ENCODE measurements at places on chromosomes 2 and 18.

DNA sequence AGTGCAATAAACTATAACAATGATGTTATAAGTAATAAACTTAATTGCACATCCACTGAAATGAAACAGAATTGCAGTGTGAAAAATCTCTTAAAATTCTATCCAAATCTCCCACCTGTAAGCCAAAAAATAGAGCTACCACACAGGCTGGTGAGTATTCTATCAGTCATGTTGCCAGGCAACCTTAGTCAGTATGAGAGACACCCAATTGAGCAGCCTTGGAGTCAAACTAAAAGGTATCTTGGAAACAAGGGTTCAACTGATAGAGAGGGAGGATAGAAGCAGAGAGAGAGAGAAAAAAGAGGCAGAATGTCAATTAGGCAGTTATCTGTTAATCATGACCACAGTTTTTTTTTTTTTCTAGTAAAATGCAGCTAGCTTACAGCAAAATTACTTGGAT lies 45.8 kb downstream of the GALNT13 start:
- DNase-seq = no peak

DNA sequence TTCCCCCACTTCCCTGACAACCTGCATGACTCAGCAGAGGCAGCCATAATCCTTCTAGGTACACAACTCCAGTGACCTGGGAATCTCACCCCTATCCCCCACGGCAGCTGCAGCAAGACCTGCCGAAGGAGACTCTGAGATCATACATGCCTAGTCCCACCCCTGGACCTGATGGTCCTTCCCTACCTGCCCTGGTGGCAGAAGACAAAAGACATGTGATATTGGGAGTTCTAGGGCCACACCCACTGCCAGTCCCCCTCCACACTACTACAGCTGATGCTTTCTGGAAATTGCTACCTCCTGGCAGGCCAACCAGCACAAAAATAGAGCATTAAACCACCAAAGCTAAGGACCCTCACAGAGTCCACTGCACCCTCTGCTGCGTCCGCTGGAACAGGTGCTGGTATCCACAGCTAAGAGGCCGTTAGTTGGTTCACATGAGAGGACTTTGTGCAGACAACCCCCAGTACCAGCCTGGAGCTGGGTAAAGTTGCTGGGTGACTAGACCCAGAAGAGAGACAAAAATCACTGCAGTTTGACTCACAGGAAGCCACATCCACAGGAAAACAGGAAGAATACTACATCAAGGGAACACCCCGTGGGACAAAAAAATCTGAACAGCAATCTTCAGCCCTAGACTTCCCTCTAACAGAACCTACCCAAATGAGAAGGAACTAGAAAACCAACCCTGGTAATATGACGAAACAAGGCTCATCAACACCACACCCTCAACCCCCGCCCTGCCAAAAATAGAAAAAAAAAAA lies 12.5 kb downstream of the MARCO start:
- DNase-seq = no peak

- DNase-seq = no peak
These were observed 239.9 kb downstream of the CYRIA start for GRCh38 chr2:16425462-16426336.

DNA sequence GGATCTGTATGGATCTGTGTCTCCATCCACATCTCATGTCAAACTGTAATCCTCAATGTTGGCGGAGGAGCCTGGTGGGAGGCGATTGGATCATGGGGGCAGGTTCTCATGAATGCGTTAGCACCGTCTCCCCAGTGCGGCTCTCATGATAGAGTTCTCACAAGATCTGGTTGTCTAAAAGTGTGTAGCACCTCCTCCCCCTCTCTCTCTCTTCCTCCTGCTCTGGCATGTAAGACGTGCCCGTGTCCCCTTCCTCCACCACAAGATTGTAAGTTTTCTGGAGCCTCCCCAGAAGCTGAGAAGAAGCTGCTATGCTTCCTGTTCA lies 55.0 kb upstream of the ROCK2 start:
- DNase-seq = no peak

DNA sequence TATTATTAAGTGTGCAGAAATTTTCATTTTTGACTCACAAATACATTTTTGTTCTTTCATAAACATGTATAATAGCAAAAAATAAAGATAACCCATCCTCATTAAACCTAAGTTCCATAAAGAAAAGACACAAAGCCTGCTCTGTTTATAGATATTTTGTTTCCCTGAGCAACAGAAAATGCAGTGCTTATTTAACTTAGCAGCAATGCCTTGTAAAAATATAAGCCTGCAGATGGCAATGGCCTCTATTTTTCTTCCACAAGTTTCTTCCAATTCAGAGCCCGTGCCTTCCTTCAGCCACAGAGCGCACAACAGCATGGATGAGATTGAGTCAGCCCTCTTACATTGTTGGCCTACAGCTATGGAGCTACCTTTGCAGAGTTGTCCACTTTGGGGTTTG lies 43.6 kb downstream of the PKP4 start:
- no peak for DNase-seq

All from GM06990 (cell line).